Activated CD8-positive, alpha-beta T cell treated with anti-CD3 and anti-CD28 coated beads, Interleukin-2, amount 10 ng/mL, durations not matched to agents 7 days and 5 days (primary cell): ENCODE measurements at places on chromosomes 4 and X. TPM values are rescaled to one million over a fixed set of nuclear protein-coding genes. Genes with fewer than 3 reads are reported as not detected.
A peak's percentile ranks its signal among the peaks of the same experiment; 100 is the strongest.

DNA sequence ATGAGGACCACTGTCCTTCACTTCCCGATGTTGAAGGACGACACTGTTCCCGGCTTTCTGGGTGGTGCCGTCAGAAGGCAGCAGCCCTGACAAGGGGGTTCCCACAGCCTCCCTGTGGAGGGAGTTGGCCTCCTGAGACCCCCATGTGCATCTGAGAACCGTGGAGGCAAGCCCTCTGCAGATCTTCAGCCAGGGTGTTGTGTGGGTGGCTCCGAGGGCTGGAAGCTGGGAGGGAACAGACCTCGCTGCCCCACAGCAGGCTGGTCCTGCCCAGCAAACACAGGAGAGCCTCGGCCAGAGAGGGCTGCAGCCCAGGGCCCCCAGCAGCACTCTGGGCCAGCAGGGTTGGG, 16.2 kb downstream of the DGKQ start:
- DNase-seq, result no peak

EREG gene
- not detected for total RNA-seq

DNA sequence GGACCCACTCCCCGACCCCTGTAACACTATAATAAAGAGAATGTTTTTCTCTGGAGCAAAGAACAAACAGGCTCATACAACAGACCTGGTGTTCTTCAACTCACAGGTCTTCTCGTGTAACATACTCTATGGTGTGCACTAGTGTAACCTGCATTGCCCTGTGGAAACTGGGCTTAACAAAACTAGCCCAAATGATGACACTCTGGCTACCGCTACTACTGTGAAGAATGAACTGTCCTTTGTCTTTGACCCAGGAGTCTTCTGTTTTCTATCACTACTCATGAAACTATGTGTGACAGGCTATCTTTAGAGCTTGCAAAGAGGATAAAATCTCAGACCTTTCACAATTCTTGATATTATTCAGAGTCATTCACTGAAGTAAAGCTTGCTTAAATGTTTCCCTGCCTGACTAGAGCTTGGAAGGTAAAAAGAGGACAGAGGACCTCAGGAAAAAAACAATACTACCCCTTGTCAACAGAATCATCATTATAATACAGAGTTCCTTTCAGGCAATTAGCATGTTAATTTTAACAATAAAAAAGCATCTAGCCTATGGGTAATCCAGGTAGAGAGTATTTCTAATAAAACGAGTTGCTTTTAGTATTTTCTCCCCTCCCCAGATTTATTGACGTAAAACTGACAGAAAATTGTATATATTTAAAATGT, 59.2 kb downstream of the FSTL5 start:
- no peak for DNase-seq

- no peak for DNase-seq
Measured at GRCh38 chrX:20001588-20001987, 10.7 kb upstream of the BCLAF3 start.

- no peak for DNase-seq
Measured at GRCh38 chr4:173935622-173936405, 347.7 kb downstream of the FBXO8 start.

DNA sequence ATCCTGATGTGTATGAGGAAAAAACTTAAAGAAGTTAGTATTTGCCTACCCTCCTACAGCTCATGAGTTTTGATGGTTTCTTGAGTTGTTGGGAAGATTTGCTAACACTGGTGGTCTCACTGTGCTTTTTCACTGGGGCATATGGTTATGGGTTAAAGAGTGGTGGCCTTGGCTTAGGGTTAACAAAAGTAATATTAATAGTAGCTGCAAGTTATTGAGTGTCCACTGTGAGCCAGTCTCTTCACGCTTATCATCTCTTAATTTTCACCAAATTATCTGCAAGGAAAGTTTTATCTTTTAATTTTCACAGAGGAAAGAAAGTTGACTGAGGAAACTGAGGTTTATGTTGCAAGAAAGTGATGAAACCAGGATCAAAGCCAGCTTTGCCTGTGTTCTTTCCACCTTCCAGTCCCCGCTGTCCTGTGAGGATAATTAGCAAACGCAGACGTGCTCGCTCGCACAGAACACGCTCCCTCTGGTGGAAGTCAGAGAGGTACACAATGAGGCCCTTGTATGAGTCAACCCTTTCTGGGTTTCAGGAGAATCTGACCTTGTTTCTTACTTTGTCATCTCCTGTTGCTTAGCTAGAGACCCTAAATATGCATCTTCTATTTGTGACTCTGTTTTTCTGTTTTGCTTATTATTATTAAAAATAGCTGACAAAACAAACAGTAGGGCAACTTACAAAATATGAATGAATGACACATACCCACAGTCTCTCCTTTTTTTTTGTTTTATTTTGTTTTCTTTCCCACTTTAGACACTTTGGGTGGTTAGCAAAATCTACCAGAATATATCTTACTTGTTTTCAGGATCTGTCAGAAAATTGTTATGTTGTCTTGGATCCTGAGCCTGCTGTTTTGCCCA, 94.3 kb downstream of the DDIT4L start:
- DNase-seq, result peak; percentile 67

GRCh38 chr4:3813151-3814052, 47.2 kb downstream of the ADRA2C start:
- DNase-seq, result no peak
